ENCODE measurements at places on chromosomes 1 and 21.

GRCh38 chr1:74858136-74858535, 125.2 kb downstream of the TYW3 start:
- no peak for DNase-seq

DNA sequence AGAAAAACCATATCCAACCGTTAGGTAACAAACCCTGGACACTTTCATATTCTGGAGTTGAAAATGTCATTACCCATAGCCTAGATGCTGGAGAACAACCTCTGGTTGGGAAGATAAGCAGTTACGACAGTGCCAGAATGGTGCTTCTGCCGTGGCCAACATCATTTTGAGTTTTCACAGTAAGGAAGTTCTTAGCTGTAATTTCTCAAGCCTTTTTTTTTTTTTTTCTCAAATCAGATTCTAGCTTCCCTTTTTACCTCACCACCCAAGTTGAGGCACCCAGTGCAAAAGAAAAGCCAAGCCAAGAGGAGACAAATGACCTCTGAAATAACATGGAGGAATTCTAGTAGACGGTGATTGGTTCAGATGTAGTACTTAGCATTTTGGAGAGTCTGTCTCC, 21.8 kb downstream of the PPT1 start:
- DNase-seq, result no peak

- no peak for DNase-seq
These were observed 259.3 kb upstream of the SGIP1 start for GRCh38 chr1:66274634-66275033.

GRCh38 chr1:27391511-27392095, 819 bp upstream of the GPR3 start:
- DNase-seq, result peak; percentile 42

GRCh38 chr21:42384989-42385388, 10.9 kb downstream of the TMPRSS3 start:
- no peak for DNase-seq

- no peak for DNase-seq
These were observed 681.5 kb downstream of the LRRIQ3 start for GRCh38 chr1:73516451-73516850.

GRCh38 chr1:31581821-31582810, 5.8 kb downstream of the TINAGL1 start:
- no peak for DNase-seq

DNA sequence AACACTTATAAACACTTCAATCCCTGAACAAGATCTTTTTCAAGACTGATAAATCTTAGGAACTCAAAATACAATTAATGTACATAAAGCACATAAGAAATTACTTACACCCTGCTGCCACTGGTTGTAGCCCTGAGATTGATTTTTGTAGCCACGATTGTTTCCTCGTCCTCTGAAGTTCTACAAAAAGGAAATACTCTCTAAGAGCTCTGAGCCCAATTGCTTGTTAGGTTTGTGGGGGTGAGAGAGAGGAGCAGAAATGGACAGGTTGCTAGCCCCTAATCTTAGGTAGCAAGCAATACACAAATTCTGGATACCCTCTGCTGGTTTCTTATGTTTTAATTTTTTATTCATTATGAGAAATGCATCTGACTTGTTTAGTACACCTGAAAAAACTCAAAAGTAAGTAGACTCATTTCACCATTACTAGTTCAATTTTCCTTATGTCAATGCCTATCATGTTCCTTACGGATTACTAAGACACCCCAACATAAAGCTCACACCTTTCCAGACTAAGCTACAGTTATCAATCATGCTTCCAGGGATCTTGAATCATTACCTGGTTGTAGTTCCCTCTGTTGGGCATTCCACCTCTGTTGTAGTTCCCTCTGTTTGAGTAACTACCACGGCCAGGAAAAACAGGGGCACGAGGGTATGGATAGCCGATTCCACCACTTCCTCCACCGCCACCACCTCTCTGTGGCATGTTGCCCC, 9.3 kb downstream of the HNRNPU start:
- no peak for DNase-seq

GRCh38 chr1:165053351-165053750, 303.2 kb downstream of the LMX1A start:
- DNase-seq, result no peak

GRCh38 chr1:59748123-59748522, 66.6 kb upstream of the HOOK1 start:
- DNase-seq, result no peak

DNA sequence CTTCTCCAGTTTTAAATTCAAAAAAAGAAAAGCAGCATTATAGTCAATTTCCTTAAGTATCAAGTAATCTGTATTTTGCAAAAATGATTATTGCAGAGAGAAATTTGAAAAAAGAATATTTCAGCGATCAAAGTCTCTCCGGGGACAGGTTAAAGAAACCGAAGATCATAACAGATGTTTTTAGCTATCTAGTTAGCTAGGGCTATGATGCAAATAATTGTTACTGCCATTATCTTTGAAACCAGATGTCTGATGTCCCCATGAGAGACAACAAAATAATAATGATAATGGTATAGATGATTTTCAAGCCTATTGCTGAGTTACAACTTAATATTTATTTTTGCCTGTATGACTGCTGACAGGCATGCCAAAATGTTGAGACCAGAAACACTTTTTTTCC, 1326.0 kb downstream of the PLA2G4A start:
- DNase-seq, result no peak

GRCh38 chr1:19635646-19636045, 8.5 kb upstream of the NBL1 start:
- no peak for DNase-seq

DNA sequence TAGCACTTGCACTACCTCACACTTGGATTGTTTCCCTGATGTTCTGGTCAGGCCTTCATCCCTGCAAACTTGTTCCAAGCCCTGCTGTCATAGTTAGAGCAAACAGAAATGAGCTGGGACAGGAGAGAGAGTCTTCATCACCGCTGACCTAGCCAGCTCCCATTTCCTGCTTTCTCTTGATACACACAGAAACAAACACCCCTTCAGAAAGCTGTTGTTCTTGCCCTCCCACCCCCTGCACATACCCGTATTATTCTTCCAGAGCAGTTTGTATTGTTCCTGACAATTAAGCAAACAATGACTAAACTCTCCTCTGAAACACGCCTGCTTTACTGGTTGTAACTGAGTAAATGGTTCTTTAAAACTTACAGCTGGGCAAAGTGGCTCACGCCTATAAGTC, 2.9 kb upstream of the SYT2 start:
- DNase-seq, result no peak

DNA sequence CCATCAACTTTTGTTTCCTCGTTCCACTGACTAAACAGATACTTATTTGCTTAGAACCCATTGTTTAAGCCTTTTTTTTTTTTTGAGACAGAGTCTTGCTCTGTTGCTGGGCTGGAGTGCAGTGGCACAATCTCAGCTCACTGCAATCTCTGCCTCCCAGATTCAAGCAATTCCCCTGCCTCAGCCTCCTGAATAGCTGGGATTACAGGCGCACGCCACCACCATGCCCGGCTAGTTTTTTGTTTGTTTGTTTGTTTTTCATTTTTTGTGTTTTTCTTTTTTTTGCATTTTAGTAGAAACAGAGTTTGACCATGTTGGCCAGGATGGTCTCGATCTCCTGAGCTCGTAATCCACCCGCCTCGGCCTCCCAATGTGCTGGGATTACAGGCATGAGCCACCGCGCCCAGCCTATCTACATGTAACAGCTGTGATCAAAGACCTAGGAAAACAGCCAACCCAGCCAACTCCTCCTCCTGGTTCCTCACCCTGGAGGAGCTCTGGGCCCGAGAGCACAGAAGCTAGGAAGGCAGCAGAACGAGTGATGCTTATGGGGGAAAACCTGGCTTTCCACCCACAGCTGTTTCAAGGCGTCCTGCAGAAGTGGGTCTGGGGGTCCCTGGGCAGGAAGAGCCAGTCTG, 32.9 kb downstream of the KCNN3 start:
- DNase-seq, result peak; percentile 86

GRCh38 chr1:201942129-201942495, 4.2 kb downstream of the LMOD1 start:
- no peak for DNase-seq

GRCh38 chr1:85607126-85607920, 26.8 kb downstream of the CCN1 start:
- DNase-seq, result no peak

DNA sequence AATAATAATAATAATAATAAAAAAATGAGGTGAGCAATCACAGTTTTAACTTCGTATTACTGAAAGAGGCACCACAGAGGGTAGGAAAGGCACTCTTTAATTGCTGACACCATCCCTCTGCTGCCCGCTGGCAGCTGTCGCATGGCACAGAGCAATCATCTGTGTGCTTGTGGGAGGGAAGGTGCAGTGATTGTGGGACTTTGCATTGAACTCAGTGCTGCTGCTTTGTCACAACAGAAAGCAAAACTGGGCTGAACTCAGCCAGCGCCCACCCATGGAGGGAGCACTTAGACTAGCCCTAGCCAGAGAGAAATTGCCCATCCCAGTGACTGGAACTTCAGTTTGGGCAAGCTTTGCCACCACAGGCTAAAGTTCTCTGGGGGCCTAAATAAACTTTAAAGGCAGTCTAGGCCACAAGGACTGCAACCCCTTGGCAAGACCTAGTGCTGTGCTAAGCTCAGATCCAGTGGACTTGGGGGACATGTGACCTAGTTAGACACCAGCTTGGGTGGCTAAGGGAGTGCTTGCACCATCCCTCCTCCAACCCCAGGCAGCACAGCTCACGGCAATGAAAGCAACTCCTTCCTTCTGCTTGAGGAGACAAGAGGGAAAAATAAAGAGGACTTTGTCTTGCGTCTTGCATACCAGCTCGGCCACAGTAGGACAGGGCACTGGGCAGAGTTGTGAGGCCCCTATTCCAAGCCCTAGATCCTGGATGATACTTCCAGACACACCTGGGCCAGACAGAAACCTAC, 59.3 kb downstream of the WDR4 start:
- no peak for DNase-seq

DNA sequence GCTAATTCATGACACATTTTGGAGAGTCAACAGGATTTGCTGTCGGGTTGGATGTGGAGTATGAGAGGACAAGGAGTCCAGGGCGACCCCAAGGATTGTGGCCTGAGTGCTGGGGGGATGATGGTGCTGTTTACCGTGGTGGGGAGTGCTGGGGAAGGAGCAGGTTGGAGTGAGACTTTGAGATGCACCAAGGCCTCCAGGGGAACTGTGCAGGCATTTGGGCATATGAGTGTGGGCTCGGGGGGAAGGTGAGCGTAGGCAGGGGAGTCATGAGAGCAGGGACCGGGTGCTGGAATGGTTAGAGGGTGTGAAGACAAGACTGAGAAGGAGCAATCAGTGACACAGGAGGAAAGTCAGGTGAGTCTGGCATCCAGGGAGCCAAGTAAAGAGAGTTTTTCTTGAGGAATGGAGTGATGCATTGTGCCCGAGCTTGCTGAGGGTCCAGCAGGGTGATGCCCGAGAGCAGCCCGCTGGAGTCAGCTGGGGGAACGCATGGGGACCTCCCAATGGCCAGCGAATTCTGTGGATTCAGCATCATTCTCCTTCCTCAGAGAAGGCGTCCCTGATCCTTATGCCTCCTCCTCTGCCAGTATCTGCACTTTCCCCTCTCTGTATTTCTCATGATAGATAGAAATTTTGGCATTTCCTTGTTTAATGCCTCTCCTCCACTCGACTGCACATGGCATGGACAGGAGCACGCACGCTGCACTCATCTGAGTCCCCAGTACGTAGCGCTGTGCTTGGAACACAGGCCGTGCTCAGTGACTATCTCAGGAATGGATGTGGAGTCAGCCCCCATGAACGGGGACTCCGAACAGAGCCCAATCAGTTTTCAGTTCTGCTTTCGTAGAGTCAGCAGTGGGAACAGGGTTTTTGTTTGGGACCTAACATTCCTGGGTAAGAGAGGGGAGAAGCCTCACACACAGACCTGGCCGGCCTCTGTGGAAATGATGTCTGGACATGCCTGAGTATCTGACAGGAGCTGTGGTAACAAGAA, 52.1 kb upstream of the ETV3 start:
- no peak for DNase-seq

GRCh38 chr21:39048064-39048463, 135.2 kb downstream of the PSMG1 start:
- no peak for DNase-seq

DNA sequence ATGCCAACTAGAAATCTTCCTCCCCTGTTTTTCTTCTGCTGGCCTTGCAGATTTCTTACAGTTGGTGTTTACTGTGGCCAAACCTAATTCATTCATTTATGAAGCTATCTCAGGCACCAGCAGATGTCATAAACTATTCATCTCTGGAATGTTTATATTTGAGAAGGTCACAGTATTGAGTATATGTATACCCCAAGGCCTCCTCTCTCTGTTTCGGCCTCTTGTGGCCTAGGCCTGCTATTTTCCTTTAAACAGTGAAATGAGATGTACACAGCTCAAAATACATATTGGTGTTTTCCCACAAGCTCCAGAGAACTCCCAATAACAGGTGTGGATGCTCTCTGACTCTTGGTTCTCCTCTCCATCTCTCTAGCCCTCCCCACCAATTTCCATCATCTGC, 520.7 kb upstream of the CAMK1G start:
- DNase-seq, result no peak

- DNase-seq, result no peak
These were observed 355.6 kb downstream of the PRDM2 start for GRCh38 chr1:14055442-14056223.

GRCh38 chr1:158311066-158311465, 20.3 kb downstream of the CD1B start:
- no peak for DNase-seq

GRCh38 chr1:81340239-81340638, 460.5 kb upstream of the ADGRL2 start:
- no peak for DNase-seq

DNA sequence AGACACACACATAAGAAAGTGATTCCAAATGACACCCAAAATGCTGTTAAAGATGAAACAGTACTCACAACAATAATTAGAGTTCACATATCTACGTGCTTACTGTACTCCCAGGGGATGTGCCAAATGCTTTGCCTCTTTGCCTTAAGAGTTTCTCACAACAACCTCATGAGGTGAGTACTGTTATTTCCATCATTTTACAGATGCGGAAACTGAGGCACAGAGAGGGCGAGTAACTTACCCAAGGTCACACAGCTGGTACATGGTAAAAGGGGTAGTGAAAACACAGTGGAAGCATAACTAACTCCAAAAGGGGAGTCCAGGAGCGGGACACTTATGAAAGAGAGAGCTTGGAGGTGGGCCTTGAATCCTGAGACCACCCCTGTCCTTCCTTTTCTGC, 171.8 kb downstream of the ACTL8 start:
- DNase-seq, result no peak

DNA sequence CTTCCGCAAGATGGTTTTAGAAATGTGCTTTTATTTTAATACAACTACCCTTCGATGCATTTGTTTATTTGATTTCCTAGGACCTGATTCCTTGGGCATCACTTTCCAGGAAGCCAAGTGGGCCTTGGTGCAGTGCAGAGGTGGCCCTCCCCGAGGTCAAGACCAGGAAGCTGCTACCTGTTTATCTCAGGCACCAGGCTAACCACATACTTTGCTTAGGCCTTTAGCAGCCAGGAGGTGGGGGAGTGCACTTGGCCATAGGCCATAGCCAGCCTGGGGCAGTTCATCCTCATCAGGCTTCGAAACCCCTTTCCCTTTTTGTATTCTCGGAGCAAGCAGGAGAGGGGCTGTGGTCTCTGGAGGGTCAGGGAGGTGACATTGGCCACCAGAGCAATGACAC, 45.4 kb downstream of the SMYD2 start:
- no peak for DNase-seq

DNA sequence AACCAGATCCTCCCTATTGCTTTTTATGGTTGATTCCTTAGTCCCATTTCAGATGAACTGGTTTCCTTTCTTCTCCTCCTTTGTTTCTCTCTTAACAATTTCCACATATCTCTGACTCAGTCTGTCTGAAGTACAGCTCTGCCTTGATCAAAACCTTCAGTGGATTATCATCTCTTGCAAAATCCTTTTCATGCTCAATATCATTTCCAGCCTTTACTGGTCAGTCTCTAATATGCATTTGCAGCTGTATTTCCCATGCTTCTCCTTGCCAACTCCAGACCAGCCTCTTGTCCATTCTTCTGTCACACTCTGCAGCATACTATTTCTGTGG, 72.2 kb downstream of the SNX7 start:
- no peak for DNase-seq

Measured in SHP77 treated with DMSO at 0.1 percent for 48 hours (cell line).